ENCODE measurements at places on chromosomes 6 and 20.

GRCh38 chr20:37316116-37316774 lies 26.8 kb downstream of the MANBAL start:
- peak; percentile 92 for DNase-seq

DNA sequence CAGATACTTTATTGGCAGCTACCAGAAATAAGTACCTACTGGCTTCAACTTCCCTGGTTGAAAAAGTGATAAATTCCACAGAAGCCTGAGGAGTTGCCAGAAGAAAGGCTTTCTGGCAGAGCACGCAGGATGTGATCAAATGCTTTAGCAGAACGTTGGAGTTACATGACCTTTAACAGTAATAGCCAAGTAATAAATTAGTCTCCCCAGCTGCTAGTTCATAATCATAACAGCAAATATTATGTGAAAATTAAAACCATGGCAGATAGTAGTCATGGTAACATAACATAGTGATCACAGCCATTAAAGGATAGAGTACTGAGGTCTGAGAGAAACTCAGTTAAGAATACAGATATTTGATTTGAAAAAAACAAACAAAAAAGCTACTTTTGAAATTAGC lies 567.7 kb downstream of the ADGRB3 start:
- no peak for DNase-seq

- DNase-seq = no peak
Observed at GRCh38 chr6:636488-636887, 20.4 kb downstream of the HUS1B start.

- DNase-seq = no peak
Observed at GRCh38 chr6:157268835-157269234, 54.5 kb downstream of the TMEM242 start.

DNA sequence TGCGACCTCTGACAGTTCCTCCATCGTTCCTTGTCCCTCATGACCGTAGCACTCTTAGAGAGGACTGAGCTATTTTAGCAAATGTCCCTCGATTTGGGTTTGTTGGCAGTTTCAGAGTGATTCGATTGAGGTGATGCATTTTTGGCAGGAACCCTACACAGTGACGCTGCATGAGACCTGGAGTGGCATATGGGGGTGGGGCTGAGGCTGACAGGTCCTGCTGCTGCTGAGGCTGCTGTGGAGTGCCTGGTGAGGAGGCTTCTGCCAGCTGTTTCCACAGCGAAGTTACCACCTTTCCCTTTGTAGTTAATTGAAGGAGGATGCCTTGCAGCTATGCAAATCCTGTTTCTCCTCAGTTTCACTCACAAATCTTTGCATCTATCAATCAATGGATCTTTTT lies 19.8 kb downstream of the PXDC1 start:
- DNase-seq = no peak

- DNase-seq = no peak
Observed at GRCh38 chr20:34541264-34541901, 17.1 kb upstream of the MAP1LC3A start.

DNA sequence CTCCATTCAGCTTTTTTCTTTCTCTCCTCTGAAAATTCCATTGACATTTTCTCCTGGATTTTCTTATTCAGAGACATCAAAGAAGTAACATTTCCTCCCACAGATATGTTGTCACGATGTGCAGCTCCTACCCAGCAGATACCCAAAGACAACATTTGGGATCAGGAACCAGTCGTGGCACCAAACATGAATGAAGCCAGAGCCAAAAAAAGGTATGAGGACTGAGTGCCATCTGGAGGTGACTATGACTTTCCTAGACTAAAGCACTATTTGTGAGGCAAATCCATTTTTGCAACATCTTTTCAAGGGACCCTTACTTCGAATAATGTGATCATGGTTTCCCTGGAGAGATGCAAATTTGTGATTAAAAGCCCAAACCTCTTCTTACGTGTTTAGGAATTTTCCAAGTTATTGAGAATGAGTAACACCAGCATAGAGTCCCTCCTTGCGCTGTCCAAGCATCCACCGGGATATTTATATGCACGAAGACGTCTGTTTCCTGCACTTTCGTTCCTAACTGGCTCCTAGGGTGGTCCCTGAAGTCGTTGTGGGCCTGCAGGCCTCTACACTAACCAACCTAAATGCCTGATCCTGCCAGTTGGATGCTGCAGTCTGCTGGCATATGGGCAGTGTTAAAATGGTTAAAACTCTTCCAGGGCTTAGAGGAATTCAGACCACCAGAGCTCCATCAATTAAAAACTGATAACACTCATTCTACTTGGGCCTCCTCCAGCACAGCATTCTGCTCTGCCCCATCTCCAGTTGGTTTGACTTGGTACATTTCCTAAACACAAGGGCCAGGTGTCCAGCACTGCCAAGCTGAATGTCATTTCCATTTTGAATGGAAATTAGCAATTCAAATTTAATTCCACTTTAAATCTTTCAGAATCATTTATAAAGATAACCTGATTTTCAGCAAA lies 256.6 kb downstream of the C6orf118 start:
- no peak for DNase-seq

DNA sequence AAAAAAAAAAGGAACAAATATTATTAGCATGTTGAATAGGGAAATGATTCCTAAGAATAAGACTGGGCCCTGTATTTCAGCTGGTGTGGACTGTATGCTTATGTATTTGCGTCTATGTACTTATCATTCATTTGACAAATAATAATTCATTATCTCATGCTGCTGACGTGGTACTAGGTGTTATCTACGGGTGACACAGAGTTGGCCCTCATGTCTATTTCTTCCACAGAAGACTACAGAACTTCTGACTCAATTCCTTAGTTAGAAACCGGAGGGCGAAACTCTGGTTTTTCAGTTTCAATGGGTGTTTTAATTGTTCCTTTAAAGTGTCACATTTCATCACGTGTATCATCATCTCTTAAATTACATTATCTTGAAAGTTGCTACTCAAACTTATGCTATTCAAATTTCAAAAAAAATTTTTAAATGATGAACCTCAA lies 305.9 kb downstream of the CLIC5 start:
- DNase-seq = peak; percentile 71

- DNase-seq = no peak
Observed at GRCh38 chr6:9295644-9296043, 860.3 kb upstream of the SLC35B3 start.

GRCh38 chr6:95690328-95690727 lies 113.0 kb downstream of the MANEA start:
- DNase-seq = no peak

- DNase-seq = peak; percentile 77
Observed at GRCh38 chr6:106501960-106502371, 127.3 kb downstream of the RTN4IP1 start.

GRCh38 chr6:53582963-53583362 lies 38.1 kb upstream of the GCLC start:
- peak; percentile 19 for DNase-seq

DNA sequence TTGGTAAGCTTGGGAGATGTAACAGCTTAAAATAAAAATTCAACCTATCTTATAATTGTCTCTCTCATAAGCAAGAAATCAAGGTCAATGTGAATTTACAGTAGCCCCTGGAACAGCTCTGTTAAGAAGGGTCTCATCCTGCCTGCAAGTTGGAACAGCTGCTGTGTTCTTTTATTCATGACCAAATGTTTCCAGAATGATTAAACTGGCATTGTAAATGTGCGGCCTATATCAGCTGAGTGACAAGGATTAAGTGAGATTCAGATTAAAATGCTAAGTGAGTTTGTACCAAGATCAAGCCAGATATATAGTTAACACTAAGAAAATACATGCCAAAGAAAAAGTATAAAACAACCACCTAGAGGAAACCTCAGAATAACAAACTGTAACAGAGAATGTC lies 45.3 kb upstream of the NRSN1 start:
- DNase-seq = no peak

GRCh38 chr6:142934106-142934505 lies 10.9 kb downstream of the HIVEP2 start:
- DNase-seq = no peak

DNA sequence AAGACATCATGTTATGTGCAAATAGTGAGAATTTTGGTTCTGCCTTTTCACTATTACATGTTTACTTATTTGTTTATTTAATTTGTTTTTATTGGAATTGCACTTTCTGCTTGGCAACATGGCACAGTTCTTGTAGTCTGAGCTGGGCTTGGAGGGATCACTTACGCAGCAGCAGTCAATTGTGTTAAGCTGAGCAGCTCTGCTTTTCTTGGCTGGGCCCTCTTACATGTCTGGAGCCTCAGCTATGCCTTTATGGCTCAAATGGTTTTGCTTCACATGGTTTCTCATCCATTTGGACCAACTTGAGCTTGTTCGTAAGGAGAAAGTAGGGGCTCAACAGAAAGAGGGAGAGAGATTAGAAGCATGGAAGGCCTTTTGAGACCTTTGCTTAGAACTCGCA lies 327.5 kb upstream of the EPHA7 start:
- DNase-seq = no peak

- no peak for DNase-seq
Observed at GRCh38 chr20:58421497-58421850, 32.4 kb downstream of the VAPB start.

GRCh38 chr6:85314586-85314985 lies 135.3 kb upstream of the NT5E start:
- no peak for DNase-seq

DNA sequence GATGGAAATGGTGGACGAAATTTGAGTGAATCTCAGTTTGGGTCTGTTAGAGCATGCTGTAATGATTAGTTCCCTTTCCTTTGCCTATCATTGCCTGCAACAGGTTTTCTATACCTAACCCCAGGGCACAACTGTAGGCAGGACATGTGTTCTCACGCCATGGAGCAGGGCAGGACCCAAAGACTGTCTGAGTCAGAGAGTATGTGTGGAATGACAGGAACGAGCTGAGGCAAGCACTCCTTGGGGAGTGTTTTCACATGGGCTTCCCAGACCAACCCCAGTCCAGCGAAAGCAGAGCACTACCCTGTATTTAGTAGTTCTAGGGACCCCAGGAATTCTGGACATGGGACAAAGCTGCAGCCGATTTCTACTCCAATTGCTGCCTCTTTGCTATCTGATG lies 234.2 kb downstream of the HACE1 start:
- no peak for DNase-seq

GRCh38 chr6:167984876-167985604 lies 12.4 kb upstream of the KIF25 start:
- DNase-seq = no peak

DNA sequence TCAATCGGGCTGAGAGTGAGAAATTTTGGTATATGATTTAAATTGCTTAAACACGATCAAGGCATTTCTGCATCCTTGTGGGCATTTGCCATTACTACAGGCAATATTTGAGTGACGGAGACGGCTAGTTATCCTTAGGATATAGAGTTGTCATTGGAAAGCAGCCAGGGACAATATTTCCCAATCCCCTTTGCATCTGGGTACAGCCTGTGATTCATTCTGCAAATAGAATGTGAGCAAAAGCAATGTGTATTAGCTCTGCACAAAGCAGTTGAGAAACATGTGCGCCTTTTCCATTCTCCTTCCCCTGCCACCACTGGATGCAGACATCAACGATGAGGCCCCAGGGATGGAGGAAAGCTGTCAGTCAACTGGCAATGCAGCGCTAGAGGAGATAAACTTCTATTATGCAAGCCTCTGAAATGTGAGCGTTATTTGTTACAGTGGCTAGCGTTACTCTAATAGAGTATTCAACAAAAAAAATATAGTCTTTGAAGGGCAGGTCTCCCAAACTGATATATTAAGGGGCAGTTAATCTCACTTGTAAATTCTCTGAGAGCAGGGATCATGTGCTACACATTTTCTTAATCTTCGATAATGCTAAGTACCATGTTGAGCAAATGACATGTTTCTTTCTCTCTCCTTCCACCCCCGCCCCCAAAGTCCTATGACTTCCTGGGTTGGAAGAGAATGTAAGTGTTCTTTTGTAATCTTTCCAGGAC lies 37.1 kb upstream of the NCOA3 start:
- DNase-seq = peak; percentile 84

DNA sequence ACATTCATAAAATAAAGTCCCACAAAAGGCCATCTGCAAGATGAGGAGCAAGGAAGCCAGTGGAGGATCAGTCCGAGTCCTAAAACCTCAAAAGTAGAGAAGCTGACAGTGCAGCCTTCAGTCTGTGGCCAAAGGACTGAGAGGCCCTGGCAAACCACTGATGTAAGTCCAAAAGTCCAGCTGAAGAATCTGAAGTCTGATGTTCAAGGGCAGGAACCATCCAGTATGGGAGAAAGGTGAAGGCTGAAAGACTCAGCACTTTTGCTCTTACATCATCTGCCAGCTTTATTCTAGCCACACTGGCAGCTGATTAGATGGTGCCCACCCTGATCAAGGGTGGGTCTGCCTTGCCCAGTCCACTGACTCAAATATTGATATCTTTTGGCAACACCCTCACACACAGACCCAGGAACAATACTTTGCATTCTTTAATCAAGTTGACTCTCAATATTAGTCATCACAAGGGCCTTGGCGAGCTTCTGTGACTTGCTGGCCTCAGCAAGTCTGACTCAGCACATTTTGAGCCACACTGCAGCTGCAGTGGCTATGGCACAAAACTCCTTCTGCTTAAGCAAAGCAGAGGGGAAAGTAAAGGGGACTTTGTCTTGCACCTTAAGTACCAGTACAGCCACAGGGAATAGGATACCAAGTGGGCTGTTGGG lies 1370.3 kb upstream of the CITED2 start:
- DNase-seq = peak; percentile 1

GRCh38 chr20:56765172-56766073 lies 136.3 kb downstream of the TFAP2C start:
- DNase-seq = no peak

DNA sequence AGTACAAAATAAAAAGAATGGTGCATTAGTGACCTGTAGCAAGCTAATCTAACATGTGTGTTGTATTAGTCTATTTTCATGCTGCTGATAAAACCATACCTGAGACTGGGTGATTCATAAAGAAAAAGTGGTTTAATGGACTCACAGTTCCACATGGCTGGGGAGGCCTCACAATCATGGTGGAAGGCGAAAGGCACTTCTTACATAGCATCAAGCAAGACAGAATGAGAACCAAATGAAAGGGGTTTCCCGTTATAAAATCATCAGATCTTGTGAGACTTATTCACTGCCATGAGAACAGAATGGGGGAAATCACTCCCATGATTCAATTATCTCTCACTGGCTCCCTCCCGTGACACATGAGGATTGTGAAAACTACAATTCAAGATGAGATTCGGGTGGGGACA lies 45.4 kb upstream of the AIG1 start:
- no peak for DNase-seq

GRCh38 chr6:7909323-7910276 lies 988 bp downstream of the TXNDC5 start:
- peak; percentile 46 for DNase-seq

DNA sequence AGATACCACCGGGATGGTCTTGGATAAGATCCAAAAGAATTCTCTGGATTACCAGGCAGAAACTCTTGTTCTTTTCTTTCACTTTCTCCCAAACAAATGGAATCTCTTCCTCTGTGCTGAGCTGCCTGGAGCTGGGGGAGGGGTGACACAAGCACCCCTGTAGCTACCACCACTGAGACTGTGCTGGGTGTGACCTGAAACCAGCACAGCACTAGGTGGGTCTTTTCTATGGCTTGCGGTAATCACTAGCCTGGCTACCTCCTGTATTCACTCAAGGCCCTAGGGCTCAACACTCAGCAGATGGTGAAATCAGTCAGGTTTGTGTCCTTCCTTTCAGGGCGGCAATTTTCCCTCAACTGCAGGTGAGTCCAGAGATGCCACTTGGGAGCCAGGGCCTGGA lies 122.4 kb upstream of the CENPW start:
- no peak for DNase-seq

Measured in suppressor macrophage (primary cell).